ENCODE measurements at places on chromosomes 12 and 14.

- DNase-seq = no peak
These were observed 108.5 kb downstream of the DICER1 start for GRCh38 chr14:95048771-95049312.

DNA sequence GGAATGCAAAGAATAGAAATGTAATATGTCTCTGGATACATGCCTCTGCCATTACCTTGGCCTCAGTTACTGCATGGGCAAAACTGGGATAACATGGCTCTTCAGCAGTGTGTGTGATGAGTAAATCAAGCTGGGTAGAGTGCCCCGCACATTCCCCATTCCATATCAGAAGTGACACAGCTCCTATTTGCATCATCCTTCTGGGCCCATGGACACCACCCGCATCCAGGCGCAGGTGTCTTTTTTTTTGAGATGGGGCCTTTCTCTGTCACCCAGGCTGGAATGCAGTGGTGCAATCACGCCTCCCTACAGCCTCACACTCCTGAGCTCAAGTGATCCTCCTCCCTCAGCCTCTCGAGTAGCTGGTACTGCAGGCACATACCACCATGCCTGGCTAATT is 31.6 kb downstream of the KRT76 start:
- no peak for DNase-seq

GRCh38 chr12:56880125-56880992 is 53.8 kb downstream of the SDR9C7 start:
- no peak for DNase-seq

- no peak for DNase-seq
These were observed 60.5 kb downstream of the BTG1 start for GRCh38 chr12:92085040-92085735.

GRCh38 chr12:94815958-94816357 is 165.6 kb upstream of the TMCC3 start:
- no peak for DNase-seq

DNA sequence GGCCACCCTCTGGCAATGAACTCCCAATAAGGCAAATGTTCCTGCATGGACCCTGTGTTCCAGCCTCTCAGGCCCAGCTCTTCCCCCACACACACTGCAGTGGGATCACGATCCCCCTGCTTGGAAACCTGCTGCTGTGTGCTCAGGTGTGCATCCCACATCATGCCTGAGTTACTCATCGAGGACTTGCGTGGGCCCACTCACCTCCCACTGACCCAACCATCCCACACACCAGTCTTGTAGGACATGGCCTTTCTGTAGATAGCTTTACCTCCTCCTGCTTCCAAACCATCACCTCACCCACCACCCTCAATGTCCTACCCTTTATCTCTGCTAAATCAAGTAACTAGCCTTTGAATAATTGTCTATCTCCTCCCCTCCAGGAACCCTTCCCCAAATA is 24.6 kb downstream of the NPC2 start:
- DNase-seq = no peak

- DNase-seq = no peak
These were observed 200.9 kb downstream of the GRIN2B start for GRCh38 chr12:13780453-13780852.

GRCh38 chr12:116337312-116337711 is 59.8 kb upstream of the MED13L start:
- DNase-seq = no peak

- peak; percentile 71 for DNase-seq
These were observed 80.3 kb upstream of the NOS1 start for GRCh38 chr12:117441751-117442150.

DNA sequence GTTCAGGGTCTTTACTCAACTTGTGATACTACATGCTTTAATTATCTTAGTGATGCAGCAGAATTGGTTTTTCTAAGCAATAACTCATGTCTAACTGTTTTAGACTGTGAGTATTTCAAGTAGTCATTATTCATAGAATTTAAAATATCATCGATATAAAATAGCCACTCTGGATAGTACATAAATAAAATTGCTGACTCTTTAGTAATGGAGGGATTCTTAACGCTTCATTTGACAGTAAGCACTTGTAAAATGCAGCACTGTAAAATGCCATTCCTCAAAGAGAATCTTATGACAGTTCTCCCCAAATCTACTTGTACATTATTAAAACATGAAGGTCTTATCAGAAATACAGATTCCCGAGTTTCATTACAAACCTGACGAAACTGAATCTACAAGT is 262.8 kb upstream of the LRFN5 start:
- no peak for DNase-seq

GRCh38 chr14:31138301-31138700 is 69.3 kb downstream of the HECTD1 start:
- DNase-seq = no peak

DNA sequence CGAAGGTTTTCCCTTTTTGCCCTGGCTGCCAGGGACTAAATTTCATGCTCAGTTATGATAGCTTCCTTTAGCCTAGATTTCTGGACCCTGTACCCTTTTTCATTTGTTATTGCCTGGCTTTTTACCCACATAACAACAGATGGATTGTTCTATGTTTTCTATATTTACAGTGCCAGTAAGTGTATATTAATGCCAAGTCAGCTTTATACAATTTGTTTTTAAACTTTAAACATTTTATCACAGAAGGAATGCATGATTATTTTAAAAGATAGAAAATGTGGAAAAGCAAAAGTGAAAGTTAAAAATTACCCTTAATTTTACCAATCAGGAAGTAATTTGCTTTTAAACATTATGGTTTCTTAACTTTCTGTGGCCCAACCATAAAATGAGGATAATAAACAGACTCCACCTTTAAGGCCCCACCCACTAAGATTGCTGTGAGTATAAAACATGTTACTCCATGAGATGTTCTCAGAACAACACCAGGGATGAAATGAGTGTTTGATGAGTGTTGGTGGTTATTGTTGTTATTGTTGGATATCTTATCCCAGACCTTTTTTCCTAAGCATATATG is 496.8 kb downstream of the EGLN3 start:
- no peak for DNase-seq

GRCh38 chr12:47080725-47081502 is 1.2 kb upstream of the AMIGO2 start:
- peak; percentile 59 for DNase-seq

DNA sequence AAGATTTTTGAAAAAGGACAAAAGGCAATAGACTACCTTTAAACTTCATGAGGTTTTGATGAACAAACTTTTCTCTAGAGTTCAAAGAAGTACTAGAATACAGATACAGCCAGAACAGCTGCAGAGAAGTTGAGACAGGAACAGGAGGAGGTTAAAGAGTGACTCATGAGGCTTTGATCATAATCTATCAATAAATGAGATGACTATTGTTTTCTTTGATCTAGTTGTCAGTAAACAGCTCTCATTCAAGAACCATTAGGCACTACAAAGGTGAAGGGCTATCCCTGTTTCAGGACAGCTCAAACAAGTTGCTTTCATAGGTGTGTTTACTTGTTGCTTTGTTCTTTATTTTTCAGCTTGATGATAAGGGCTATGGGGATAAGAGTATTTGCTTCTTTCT is 2.4 kb downstream of the WASHC3 start:
- no peak for DNase-seq

GRCh38 chr12:52022841-52023181 is 16.1 kb downstream of the TAMALIN start:
- no peak for DNase-seq

DNA sequence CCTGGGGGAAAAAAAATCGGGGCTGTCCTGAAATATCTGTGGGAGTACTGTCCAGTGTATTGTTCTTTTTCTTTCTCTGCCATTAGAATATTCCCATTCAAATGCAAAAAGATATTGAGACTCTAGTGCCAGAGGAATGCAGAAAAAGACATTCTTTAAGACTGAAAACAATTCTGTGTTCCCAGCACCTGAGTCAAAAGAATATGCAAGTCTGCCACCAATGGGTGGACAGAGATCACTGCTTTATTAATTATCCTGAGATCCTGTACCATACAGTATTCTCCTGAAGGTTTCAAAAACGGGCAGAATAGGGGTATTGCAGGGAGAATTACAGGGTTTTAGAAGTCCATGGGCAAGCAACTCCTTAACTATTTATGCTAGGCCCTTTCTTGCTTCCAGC is 361.8 kb downstream of the C12orf50 start:
- DNase-seq = no peak

DNA sequence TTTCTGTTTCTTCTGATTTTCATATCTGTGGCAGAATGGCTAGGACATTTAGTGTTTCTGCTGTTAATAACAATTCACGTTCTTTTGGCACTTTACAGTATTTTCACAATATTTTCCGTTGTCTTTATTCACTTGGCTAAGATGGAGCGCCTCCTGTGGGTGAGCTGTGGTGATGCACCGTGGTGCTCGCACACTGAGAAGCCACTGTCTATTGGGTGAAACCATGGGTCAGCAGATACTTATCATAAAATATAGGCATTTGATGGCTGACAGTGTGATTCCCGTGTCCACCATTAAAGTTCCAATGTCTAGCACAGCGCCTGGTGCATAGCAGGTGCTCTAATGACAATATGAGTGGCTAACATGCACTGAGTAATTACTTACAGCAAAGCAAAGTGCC is 141.8 kb downstream of the VRK1 start:
- DNase-seq = no peak

- no peak for DNase-seq
These were observed 1.3 kb upstream of the TSFM start for GRCh38 chr12:57781244-57781643.

DNA sequence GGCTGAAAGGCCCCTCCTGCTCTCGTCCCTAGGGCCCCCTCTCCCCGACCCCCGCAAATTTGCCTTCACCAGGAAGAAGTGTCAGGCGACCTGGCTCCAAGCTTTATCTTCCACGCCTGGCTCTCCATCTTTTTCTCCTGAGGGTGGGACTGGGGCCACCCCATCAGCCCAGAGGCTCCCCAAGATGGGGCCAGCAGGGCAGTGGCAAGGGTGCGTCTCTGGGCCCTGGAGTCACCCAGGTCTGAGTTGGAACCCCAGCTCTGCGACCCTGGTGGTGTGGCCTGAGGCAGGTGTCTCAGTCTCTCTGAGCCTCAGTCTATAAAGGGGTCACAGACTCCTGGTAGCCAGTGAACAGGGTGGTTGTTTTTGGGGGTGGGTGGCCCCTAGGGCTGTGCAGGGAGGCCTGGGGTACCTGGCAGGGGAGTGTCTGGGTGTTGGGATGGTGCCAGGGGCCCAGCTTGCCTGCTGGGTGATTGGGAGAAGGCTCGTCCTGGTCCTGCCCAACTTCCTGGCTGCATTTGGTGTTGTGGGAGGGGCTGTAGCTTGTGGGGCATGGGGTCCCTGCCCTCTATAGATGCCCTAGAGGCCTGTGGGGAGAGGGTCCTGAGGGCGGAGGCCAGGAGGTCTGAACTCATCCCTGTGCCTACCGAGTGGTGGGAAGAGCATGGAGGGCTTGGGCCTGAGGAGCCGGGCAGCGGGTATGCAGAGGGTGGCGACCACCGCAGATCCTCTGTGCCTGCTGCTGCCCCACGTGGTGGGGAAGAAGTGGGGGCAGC is 7.6 kb downstream of the KIF26A start:
- no peak for DNase-seq

GRCh38 chr12:22377731-22378496 is 43.4 kb upstream of the ST8SIA1 start:
- DNase-seq = no peak

- peak; percentile 79 for DNase-seq
These were observed 21.3 kb downstream of the TBX3 start for GRCh38 chr12:114662512-114663177.

GRCh38 chr14:36405589-36406274 is 85.3 kb upstream of the MBIP start:
- DNase-seq = no peak

DNA sequence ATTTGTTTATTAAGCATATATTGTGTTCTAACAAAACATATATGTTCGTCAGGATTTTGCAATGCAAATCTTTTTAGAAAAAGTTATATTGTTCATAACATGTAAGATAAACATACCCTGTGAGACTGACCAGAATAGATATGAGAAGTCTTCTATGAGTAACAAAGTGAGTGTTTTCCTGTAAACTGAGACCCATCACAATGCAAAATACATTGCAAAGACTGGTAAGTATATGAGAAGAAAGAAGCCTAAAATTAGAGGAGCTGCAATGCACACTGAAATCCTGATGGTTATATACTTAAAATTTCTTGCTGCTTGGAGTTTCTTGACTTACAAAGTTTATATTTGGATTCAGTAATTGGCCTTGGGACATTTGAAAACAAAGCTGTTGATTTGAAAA is 6.0 kb downstream of the HMGA2 start:
- DNase-seq = no peak

DNA sequence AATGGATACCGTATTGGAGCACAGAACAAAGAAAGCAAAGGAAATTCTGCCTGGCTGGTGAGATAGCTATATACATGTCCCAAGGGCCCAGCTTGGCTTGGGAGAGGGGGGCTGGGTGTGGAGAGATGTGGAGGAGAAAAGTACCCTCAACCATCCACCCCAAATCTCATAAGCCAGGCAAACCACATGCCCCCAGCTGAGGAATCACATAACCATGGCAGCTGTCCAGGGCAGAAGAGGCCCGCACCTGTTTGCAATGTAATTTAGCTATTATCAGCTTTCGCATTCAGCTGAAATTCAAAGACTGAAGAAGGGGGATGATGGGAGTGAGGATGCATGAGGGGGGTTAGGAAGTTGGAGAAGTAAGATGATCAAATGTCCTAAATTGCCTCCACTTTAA is 196.1 kb downstream of the TBX5 start:
- DNase-seq = peak; percentile 77

DNA sequence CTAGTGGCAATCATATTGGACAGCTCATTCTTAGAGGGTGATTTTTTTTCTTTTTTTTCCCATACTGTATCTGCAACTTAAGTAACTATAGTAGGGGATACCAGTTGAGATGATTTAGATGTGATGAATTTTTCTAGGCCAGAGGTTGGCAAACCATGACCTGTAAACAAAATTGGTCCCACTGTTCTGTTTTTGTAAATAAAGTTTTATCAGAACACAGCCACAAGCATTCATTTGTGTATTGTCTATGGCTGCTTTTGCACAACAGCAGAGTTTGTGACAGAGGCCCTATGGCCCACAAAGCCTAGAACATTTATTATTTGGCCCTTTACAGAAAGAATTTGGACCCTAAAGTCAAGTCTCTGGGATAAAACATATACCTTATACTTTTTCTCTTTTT is 11.4 kb downstream of the ARF6 start:
- DNase-seq = no peak

GRCh38 chr14:33480887-33481184 is 470.0 kb downstream of the EGLN3 start:
- no peak for DNase-seq

DNA sequence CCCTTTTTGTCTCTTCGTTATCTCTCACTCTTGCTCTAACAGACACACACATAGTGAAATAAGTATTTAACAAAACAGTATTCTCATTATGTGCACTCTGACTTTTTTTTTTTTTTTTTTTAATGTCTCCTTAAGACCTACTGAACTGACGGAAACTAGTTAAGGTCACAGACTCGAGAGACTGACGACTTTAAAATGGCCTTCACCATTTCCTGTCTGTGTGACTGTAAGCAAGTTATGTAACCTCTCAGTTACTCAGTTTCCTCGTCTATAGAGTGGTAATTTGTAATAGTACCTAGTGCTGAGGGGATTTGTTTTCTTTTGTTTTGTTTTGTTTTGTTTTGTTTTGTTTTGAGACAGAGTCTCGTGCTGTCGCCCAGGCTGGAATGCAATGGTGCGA is 284.8 kb downstream of the FBXL14 start:
- no peak for DNase-seq

- DNase-seq = no peak
These were observed 1.1 kb upstream of the GNB3 start for GRCh38 chr12:6839482-6840201.

GRCh38 chr14:73997108-73997943 is 21.8 kb downstream of the ENTPD5 start:
- no peak for DNase-seq

- no peak for DNase-seq
These were observed 101.6 kb upstream of the KRAS start for GRCh38 chr12:25352083-25352918.

All from NCI-H2029 (cell line).